ENCODE measurements at places on chromosomes 16 and 17.

DNA sequence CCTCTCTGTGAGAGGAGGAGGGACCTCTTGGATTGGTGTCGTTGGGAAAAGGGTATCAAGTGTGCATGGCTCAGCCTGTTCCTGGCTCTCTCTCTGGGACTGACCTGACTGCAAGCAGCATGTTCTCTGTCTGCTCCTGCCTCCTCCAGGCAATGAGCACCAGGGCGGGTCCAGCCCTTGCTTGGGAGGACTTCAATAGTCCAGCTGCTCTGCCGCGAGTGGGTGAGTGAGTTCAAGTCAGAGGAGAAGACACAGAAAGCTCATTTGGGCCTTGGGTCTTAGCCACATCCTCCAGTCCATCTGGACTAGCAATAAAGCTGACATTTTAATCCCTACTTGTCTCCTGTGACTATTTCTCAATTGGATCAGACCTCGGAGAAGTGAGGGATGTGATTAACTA is 25.2 kb upstream of the TNS4 start:
- no peak for DNase-seq

DNA sequence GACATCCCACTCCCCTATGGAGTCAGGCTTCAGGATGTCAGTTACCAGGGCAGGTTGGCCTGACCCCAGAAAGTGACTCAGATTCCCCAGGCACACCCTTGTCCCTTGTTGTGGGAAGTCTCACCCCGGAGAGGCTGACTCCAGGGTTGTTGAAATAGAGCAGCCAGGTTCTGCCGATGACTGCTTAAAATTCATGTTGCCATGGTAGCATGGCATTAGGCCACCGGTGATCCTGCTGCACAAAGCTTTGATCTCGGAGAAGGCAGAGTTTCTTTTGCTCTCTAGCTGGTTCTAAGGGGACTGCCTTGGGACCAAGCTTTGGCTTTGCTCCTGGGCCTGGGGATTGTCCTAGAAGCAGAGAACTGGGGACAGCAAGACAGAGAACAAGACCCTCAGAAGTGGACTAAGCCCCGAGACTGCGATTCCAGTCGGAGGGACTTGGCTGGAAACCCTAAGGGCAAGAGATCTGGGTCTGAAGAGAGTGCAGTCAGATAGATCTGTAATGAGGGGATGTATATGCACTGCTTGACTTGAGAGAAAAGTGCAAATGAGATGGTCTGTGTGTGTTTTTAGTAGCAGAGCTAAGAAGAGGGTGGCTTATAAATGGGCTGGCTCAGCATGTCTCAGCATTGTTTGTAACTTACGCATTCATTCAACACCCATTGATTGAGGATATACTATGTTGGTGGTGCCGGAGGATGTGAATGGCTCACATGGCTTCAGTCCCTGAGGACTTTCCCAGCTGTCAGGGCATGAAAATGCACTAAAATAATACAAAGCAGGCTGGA is 106.9 kb downstream of the RGS9 start:
- no peak for DNase-seq

DNA sequence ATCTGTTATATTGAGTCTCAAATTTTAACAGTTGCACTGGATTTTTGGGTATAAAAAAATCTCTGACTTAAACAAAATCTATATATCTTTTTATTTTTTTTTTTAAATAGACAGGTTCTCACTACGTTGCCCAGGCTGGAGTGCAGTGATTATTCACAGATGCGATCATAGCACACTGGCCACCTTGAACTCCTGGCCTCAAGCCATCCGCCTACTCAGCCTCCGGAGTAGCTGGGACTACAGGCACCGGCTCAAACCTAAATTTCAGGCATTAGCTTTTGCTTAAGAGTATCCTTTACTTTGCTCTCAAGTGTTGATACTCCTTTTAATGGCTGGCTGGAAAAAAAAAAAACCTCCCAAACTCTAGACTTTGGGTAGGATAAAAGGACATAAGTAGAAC is 61.6 kb downstream of the RPGRIP1L start:
- DNase-seq = no peak

- no peak for DNase-seq
These were observed 11.9 kb downstream of the TMEM94 start for GRCh38 chr17:75468291-75468754.

DNA sequence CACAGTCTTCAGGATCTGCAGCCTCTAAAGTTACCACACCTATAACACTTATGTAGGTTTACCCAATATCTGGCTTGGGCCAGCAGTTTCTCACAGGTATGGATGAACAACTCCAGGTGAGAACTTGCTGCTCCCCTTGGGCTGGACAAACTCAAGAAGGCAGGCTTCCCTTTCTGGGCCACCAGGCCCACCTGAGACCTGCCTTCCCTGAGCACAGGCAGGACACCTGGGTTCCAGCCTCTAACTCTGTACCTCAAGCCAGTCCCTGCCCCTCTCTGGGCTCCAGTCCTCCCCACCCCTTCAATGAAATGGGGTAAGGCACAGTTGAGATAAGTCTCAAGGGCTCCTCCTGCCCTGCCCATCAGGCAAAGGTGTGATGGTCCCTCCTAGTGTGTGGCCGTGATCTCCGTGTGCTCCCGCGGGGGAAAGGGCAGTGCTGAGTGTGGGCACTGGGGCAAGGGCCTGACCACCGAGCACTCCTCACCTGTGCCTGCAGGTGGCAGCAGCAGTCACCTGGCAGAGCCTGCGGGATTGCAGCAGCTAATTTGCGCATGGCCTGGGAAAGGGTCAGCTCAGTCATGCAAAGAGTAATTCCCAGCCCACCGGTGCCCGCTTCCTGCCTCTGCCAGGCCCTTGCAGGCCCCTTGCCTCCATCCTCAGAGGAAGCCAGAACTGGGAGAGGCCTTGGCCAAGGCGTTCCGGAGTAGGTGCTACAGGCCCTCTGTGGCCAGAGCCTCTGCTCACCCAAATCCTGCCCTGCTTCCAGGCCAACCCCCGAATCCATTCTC is 28.2 kb upstream of the ADGRG1 start:
- DNase-seq = no peak

GRCh38 chr17:4846635-4847390 is 13.7 kb downstream of the MINK1 start:
- DNase-seq = no peak

DNA sequence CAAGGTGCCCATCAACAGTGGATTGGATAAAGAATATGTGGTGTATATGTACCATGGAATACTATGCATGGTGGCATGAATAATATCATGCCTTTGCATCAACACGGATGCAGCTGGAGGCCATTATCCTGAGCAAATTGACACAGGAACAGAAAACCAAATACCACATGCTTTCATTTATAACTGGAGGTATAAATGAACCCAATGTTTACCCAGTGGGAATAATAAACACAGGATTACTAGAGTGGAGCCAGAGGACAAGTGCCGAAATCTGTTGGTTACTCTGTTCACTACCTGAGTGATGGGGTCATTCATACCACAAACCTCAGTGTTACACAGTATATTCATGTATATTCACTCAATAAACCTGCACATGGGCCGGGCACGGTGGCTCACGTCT is 125.2 kb downstream of the CDH11 start:
- DNase-seq = no peak

- no peak for DNase-seq
These were observed 48.7 kb downstream of the CDH8 start for GRCh38 chr16:61987474-61988012.

DNA sequence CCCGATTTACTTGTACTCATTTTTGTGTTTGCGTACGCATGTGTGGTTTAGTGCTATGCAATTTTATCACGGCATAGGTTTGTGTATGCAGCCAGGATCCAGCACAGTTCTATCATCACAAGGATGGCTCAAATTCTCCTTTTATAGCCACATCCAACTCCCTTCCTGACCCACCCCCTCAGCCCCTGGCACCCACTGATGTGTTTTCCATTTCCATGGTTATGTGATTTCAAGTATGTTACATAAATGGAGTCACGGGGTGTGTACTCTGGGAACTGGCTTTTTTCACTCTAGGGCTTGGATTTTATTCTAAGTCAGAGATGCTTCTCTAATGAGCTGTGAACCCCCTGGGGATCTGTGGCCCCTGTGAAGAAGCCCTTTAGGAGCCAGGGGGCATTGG is 16.8 kb downstream of the IL4R start:
- DNase-seq = no peak

GRCh38 chr16:57513371-57514102 is 22.8 kb downstream of the CCDC102A start:
- no peak for DNase-seq

- no peak for DNase-seq
These were observed 35.1 kb downstream of the IGF2BP1 start for GRCh38 chr17:49031965-49032928.

DNA sequence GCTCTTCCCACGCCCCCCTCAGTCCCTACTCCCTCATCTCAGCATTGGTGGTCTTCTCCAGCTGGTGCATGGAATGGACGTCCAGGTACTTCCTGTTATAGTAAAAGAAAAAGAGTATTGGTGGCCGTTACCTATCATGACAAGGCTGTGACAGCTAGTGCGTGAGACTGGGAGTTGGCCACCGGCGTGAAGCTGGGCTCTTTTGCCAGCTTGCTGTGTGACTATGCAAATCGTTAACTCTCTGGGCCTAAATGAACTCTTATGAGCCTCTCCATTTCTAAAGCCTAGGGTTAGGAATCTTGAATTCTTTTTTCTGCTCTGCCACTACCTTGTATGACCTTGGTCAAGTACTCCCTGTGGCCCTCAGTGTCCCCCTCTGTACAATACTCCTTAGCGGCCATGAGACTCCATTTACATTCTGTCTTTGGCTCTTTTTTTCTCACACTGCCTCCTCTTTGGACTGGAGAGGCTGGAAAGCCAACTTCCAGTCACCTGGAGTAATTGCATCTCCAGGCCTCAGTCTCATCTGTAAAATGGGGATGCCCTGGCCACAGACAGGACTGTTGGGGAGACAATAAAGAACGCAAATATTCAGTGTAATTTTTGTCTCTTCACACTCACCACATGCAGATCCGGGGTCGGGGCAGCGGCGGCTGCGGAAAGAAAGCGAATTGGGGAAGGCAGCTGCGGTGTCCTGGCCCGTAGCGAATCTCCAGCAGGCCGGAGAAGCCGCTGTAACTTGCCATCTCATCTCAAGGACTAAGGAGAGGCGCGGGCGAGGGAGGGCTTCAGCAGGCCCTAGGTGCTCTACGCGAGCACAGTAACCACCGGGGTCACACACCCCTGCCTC is 1.1 kb downstream of the CFAP119 start:
- DNase-seq = no peak

DNA sequence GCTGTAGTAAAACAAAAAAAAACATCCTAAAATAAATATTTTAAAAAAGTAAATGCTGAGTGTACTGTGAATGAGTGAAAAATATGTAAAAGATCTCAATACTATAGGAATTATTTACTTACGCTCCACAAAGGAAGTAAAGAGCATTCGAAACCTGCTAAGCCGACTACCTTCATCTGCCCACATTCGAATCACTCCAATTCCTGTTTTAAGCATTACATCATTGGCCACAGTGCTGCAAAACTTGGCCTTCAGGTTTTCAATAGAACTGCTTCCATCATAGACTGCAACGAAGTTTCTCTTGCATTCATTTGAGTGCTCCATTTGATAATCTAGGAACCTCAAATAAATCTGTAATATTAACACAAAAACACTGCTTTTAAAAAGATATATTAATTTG is 34.4 kb downstream of the NETO2 start:
- DNase-seq = no peak

GRCh38 chr16:88871349-88871702 is 4.9 kb upstream of the PABPN1L start:
- no peak for DNase-seq

DNA sequence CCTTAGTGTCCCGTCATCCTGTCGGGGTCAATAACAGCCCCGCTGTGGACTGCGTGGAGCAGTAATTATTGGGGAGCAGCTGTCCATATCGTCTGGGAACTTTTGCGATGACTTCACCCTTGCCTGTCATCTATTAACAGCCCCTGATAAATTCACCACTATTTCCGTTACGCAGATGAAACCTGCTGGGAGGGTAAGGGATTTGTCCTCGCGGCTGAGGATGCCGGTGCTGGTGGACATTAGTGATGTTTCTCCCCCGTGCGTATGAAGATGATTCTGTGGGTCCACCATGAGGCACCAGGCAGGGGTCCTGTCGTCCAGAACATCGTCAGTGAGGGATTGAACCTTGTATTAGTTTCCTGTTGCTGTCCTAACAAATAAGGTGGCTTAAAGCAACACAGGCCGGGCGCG is 1.0 kb downstream of the FLYWCH2 start:
- DNase-seq = no peak

DNA sequence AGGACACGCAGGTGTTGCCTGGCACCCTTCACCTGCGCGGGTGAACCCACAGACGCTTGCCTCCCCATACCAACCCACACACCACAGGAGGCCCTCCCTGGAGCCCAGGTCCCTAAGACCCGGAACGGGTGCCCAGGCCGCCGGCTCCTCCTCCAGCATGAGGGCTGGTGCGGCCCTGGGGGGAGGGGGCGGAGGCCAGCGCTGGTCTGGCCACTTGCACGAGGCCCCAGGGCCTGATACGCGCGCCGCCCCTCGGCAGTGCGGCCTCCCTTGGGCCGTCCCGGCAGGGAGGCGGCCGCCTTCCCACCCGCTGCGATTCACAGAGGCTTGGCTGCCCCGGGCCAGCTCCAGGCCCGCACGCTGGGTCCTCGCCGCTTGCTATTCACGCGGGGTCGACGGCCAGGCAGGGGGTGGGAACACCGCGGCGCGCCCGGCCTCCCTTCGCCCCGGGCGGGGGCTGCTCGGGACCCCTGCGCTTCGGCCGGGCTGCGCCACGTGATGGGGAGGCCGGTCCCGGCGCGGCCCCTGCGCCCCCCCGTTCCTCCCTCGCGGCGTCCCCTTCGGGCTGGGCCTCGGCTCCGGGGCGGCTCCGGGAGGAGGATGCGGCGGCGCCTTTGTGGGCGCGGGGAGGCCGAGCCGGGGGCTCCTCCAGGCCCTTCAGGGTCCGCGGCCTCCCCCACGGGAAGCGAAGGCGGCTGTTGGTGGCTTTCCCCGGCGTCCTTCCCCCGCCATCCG is 685 bp downstream of the FASN start:
- DNase-seq = no peak

GRCh38 chr16:54080524-54081008 is 206.0 kb downstream of the IRX3 start:
- DNase-seq = no peak

GRCh38 chr17:33498069-33498468 is 205.0 kb upstream of the ASIC2 start:
- no peak for DNase-seq

DNA sequence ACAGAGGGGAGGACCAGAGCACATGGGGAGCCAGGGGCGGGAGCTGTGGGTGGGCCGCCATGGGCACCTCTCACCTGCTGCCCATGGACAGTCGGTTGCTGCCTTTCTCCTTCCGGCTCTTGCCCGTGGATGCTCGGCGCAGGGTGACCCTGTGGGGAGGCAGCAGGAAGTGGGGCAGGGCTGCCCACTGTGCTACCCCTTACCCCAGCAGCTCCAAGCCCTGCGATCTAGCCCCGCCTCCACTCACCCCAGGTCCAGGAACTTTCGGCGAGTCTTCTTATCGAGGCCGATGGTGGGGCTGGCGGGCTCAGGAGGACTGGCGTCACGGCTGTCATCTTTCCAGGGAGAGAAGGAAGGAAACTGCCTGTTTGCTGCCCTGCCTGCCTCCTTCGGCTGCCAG is 14.2 kb downstream of the SAMD14 start:
- DNase-seq = no peak

DNA sequence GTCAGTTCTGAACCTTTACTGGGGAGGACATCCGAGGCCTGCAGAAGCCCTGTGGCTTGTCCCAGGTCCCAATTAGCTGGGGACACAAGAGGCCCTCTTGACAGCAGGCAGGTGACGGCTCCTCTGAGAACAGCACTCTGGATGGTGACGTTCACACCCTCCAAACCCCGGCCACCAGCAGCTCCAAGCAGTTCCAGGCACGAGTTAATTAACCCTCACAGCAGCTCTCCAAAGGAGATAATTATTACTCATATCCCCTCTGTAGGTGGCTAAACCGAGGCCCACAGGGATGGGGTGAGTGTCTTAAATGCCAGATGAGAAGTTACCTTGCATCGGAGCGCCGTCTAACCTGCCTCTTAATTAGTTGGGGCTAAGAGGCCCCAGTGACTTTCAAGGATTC is 168.9 kb upstream of the CIBAR2 start:
- no peak for DNase-seq

All from stimulated activated CD8-positive, alpha-beta memory T cell treated with anti-CD3 and anti-CD28 coated beads, Interleukin-2, amount 100 ng/mL, for 1 hour (primary cell).